NCI-H1092 (cell line): ENCODE measurements at places on chromosomes 11 and 22.

- no peak for DNase-seq
Measured at GRCh38 chr11:68525930-68526329, 65.4 kb downstream of the PPP6R3 start.

GRCh38 chr11:120457996-120458395 lies 53.6 kb upstream of the GRIK4 start:
- DNase-seq: no peak

- no peak for DNase-seq
Measured at GRCh38 chr22:40533712-40534378, 102.7 kb downstream of the MRTFA start.

DNA sequence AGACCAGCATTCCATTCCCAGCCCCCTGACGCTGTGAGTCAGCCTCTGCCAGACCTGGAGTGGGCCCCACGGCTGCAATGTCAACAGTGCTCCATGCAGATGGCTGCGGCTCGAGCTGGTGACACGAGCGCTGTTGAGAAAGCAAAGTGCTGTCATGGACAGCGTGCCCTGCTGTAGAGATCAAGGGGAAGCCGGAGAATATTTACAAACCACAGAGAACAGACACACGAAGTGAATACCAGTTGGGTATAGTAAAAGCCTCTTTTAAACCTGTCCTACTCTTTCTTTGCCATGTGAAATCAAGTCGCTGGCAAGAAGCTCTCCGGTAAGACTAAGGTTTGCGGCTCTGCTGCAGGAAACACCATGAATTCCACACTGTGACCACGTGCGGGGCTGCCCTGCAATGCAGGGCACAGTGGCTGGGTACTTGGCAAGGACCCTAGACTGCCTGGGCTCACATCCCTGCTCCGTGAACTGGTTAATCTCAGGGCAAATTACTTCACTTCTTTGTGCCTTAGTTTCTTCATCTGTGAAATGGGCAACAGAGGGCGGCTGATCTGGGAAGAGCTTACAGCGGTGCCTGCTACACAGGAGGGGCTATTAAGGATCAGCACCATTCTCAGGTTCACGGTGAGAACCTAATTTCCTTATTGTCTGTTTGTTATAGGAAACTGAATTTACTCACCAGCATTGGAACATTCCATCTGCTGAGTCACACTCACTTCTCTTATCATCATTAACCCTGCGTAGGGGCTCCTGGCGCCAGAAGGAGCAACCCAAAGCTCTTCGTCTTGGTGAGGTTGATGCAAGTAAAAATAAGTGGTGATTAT lies 27.8 kb upstream of the ELFN2 start:
- peak; percentile 58 for DNase-seq

DNA sequence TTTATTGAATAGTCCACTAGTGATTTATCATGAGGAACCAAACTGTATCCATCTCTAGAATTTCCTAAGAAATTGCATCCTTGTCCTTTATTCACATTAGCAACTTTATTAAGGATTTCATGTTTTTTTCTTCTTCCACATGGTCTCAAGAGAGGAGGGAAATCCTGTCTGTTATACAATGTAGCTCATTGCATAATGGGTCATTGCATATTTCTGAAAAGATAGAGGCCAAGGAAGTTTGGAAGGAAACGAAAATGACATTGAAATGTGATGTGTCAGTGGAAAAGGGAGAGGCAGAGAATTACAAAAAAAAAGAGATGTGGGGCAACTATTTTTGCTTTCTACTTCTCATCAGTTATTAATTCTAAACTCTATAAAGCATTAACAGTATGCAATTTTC lies 353.1 kb downstream of the METTL15 start:
- no peak for DNase-seq
